NCI-H2171 (cell line): ENCODE measurements at places on chromosomes 3 and 15.

GRCh38 chr15:57387564-57388076 lies 11.3 kb downstream of the CGNL1 start:
- no peak for DNase-seq

DNA sequence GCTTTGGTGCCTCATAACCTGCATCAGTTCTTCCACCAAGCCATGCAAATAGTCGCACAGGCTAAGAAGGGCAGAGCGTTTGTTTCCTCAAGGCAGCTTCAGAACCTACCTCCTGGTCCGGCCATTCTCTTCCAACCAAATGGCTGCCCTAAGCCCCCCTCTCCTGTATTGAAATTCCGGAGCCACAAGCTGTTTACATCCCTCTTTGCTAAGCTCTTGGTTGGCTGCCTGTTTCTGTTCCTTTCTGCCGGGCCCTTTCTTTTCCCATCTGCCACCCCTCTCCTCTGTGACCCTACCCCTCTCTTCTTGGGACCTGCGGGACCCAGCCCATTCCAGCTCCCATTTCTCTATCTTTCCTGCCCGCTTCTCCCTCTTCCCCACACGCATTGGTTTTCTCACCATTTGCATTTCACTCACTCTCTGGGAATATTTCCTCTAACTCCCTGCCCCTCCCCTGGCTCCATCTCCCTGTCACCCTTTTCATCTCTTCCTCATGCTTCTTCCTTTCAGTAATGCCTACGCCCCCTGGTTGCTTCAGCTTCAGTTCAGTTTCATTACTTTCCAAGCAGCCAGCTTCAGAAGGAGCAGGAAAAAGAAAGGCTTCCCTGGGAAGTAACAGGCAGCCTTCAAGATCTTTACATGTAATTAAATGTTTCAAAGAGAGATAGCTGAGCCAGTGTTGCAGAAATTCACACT lies 113.5 kb downstream of the RAB11A start:
- DNase-seq = peak; percentile 23

- DNase-seq = no peak
These were observed 27.4 kb downstream of the GOLIM4 start for GRCh38 chr3:168068346-168068745.

DNA sequence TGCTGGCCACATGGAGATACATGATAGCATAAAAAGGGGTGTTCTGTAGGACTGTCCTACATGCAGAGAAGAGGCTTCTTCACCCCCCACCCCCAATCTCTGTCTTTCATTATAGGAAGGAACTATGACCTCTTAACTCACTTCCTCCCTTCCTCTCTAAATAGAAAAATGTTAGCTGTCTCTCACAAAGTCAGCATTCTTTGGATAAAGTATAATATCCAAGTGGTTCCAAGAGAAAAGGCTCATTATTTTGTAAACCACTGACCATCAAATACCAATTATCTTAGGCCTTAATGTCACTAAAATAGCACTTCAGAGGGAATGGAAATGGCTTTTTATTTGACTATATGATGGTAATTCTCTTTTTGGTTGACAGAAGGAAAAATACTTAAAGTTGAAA lies 95.3 kb upstream of the SLC2A2 start:
- DNase-seq = no peak

DNA sequence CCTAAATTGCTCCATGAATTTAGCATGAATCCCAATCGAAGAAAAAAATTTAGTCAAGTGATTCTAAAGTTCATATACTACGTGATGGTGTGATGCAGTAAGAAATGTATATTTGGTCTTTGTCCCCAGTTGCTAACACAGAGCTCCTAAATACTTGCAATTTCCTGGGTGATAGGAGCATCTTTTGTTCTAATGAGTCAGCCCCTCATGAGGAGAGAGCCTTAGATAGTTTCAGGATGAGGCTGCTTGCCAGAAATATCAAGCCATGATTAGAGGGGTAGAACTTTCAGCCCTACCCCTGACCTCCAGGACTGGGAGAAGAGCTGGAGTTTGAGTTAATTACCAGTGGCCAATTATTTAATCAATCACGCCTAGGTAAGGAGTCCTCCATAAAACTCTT lies 170.2 kb downstream of the PDE8A start:
- DNase-seq = no peak

GRCh38 chr3:109897734-109898133 lies 560.4 kb upstream of the DPPA4 start:
- DNase-seq = no peak

DNA sequence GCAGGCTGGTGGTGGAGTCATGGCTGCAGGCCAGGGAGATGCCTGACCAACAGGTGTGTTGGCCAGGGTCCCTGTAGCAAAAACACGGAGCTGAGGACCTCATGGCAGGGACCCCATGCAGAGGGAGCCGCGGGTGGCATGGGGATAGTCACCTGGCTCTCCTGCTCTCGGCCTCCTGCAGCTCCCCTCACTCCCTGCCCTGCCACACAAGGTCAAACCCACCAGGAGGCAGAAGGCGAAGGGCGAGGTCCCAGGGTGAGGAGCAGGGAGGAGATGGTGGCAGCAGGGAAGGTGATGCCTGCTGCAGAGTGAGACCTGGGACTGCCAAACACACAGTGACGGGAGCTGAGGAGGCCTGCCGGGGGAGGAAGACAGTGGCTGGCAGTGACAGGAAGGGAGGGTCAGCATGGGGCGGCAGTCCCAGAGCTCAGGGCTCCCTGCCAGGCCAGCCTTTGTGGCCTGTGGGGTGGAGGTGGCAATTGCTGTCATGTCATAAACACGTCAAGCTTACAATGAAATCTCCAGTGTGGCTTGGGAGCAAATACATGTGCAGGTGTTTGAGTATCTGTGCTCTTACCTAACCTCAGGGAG lies 144.3 kb downstream of the TJP1 start:
- DNase-seq = no peak

DNA sequence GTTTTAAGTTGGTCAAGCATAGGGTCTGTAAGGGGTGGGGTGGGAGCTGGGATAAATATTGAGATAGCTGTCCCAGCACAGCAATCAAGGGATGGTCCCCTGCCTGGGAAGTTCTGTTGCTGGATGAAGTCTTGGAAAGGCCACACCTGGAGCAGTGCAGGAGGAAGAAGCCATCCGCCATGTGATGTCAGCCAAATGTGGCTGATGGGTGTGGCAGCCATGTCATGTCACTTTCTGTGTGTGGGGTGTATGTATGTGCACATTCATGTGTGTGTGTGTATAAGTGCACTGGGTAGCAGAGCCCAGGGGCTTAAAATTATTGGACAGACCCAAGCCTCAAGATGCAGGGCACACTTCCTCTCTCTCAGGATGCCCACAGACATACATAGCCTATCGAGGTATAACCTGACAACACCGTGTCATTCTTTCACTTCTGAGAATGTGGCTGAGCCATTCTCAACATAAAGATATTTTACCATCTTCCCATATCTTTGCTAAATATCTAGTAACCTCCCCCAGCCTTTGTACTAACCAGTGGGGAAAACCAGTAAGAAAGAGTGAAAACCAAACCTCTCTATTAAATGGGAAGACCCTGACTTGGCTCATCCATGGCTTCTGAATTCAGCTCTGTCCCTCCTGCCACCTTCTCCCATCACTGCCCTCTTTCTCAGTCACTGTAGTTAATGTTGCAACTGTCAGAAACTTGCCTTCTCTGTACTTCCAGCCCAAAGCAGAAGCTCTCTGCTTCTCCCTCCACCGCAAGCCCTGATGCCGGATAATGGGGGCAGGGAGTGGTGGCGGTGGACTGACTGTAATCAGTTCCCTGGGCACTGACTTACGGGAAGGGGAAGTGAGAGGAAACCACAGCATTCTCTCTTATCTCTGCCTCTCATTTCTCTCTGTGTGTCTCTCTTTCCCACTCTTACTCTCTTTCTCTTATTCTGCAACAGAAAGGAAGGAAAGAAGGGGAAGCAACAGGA lies 11.2 kb downstream of the TNFSF10 start:
- DNase-seq = no peak

DNA sequence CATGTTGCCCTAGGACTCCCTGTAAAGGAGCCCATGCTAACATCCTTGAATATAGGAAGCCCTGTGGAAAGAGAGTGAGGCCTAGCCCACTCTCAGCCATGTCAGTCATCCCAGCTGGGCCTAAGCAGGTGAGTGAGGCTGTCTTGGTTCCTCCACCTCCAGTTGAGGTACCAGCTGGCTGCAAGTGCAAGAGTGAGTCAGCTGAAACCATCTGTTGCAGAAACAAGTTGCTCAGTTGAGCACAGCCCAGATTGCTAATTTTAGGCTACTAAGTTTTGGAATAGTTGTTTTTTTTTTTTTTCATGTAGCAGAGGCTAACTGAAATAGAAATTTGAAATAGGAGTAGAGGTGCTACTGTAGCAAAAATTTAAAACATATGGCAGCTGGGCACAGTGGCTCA lies 43.7 kb upstream of the ADPGK start:
- DNase-seq = peak; percentile 82

DNA sequence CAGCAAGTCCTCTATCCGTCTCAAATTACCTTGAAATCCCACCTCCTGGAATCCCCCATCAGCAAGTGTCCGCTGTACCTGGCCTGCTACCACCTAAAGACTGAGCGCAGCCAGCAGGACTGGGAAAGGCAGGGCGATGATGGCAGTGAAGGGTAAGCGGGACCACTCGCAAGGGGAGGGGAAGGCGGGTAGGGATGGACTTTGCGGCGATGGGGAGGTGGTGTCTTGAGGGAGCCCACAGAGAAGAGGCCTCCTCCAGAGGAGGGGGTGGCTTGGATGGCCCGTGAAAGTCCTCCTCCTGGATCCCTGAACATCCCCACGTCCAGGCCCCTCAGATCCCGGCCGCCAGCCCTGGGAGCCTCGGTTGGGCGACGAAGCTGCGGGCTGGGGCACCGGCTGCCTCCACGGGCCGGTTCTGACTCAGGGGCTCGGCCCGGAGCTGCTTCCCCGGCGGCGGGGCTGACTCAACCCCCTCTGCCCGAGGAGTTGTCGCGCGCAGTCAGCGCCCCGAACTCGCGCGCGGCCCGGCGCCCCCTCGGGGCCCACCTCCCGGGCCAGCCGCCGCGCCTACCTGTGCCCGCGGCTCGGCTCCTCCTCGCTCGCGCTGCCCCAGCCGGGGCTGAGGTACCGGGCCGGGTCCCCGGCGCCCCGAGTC lies 512 bp downstream of the LARP6 start:
- DNase-seq = no peak

DNA sequence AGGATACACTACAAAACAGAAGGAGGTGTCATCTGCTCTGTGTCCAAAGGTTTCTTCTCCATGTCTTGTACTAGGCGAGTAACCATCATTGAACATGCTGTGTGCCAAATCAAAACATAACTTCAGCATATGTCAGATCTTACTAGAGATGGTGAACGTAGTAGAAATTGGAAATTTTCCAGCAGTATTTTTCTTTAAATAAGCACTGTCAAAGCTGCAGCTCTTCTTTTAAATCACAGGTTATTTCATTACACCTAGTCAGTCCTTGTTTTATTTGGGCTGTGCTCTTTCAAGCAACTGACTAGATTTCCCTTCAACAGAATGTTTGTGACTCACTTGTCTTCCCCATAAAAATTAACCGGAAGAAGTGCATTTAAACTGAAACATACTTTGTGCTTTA lies 46.5 kb downstream of the MSL2 start:
- no peak for DNase-seq

- DNase-seq = no peak
These were observed 31.7 kb downstream of the POC1A start for GRCh38 chr3:52122491-52122890.

- no peak for DNase-seq
These were observed 390.4 kb downstream of the ZBTB20 start for GRCh38 chr3:114756506-114757279.

DNA sequence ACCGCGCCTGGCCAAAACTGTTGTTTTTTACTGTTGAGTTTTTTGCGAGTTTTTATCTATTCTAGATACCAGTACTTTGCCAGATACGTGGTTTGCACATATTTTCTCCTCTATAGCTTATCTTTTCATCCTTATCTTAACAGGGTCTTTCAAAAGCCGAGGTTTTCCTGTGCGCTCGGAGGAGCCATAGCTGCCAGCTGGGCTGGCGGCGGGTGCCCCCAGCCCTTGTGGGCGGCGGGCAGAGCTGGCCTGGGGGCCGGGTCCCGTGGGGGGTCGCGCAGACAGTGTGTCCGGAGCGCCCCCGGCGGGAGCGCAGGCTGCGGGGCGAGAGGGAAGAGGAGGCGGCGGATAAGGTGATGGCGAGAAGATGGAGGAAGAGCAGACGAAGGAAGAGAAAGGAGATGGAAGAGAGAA lies 11.1 kb upstream of the EIF4A2 start:
- DNase-seq = no peak

GRCh38 chr3:108834551-108834950 lies 12.0 kb downstream of the TRAT1 start:
- no peak for DNase-seq

GRCh38 chr3:38003817-38004414 lies 13.3 kb downstream of the VILL start:
- DNase-seq = no peak

GRCh38 chr3:34174740-34175139 lies 376.3 kb downstream of the PDCD6IP start:
- DNase-seq = no peak

DNA sequence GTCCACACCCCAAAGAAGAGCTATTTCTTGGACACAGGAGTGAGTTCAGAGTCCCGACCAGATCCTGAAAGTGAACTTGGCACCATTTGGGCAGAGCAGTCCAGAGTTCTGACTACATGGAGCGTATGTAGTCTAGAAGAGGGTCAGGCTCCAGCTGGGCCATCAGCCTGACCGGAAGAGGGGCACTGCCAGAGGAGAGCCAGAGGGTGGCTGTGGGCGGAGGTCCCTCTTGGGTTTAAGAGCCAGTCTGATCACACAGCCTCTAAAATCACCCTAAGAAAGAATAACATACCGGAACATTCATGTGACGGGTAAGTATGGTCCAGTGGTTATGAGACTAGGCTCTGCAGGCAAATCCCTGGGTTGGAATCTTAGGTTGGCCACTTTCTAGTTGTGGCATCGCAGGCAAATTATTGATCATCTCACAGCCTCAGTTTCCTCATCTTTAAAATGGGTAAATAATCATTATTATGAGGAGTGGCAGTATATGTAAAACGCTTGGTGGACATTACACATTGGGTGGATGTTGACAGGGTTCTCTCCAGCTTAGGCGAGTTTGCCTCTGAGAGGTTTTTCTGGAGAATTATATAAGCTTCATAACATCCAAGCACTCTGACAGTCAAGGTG lies 2.1 kb upstream of the RAP2B start:
- DNase-seq = no peak

DNA sequence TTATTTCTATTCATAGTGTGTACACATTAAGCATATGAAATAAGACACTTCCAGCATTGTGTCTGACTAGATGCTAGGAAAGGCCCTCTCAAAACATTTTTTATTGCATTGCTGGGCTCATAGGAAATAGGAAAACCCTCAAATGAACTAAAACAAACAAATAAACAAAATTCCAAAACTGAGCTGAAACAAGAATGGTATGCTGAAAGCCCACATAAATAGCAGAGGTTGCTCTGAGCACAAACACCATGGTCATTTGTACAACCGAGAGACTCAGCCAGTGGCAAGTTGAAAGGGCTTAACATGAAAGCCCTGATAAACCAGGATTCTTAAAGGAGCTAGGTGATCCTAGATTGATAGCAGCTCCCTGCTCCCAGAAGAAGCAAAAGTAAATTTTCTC lies 310.0 kb upstream of the WNT5A start:
- DNase-seq = no peak

DNA sequence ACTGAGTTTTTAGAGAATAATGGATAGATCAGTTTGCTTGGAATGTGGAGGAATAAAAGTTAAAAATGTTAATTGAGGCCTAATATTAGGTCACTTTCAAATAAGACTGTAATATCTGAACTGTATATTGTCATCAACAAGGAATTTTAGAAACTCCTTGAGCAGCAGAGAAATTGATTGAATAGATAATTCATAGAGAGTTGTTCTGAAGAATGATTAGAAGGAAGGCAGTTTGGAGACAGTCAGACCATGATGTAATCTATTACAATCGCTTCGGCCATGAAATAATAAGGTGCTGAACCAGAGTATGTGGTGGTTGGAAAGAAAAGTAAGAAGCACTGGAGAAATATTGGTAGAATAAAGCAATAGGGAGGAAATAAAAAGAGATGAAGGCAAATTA lies 15.7 kb downstream of the ECT2 start:
- DNase-seq = no peak
